ENCODE measurements at places on chromosomes 4 and X.

DNA sequence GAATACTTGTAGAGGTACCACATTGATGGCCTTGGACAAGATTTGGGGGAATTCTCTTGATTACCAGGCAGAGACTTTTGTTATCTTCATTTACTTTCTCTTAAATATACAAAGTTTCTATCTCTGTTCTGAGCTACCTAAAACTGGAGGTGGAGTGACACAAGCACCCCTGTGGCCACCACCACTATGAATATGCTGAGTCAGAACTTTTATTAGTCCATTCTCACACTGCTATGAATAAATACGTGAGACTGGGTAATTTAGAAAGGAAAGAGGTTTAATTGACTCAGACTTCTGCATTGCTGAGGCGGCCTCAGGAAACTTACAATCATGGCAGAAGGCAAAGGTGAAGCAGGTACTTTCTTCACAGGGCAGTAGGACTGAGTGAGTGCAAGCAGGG is 67.1 kb downstream of the RTL3 start:
- DNase-seq: no peak

DNA sequence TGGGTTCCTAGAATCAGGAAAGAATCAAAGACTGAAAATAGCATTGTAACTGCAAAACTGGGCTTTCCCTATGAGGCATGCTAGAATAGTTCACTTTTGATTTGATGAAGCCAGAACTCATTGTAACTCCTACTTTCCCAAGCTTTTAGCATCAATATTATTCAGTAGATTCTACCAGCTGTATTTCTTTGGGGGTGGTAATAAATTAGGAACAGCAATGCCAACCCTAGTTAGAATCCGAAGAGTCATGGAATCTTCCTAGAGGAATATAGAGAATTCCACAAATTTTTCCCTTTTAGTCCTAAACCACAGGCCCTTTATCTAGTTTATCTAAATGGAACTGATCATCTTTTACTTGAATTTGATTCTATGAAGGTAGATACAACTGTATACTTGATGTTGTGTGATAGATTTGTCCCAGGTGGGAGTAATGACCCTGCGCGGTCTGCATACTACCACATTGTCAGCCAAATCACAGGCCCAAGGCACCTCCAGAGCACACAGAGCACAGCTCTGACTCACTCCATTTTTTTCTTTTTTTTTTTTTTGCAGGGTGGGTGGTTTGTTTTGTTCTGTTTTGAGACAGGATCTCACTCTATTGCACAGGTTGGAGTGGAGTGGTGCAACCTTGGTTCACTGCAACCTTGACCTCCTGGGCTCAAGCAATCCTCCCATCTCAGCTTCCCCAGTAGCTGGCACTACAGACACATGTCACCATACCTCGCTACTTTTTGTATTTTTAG is 66.6 kb downstream of the EDNRA start:
- no peak for DNase-seq

GRCh38 chr4:25775166-25775565 is 87.6 kb downstream of the SEL1L3 start:
- DNase-seq: no peak

GRCh38 chr4:786074-786741 is 39.7 kb downstream of the CPLX1 start:
- no peak for DNase-seq

DNA sequence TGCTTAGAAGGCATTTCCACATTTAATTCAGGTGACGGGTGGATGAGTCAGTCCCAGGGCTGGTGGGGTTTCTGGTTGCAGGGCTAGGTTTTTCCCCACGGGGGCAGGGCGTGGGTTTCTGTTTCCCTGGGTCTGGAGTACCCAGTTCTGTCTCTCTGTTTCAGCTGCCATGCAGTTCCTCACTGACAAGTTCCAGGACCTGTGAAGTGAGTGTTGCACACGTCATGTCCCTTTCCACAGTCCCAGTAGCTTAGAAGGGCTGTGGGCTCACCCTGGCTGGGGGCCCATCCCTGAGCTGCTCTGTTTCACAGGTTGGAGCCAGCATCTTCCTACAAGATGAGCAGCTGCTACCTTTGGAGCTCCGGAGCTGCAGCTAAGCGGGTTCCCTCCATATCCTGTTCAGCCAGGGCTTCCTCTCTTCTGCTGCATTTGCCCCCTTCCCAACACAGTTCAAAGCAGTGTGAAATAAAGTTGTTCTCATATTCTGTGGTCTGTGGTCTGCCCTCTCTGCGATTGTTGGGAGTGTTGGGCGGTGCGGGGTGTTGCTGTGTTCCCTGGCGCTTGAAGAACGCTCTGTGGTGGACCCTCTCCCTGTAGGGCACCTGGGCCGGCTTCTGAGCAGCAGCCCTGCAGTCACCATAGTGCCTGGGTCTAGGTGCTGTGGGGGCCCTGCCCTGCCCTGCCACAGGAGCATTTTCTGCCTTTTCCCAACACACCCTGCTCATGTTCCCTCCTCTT is 3.9 kb downstream of the LOC101059915 start:
- no peak for DNase-seq

DNA sequence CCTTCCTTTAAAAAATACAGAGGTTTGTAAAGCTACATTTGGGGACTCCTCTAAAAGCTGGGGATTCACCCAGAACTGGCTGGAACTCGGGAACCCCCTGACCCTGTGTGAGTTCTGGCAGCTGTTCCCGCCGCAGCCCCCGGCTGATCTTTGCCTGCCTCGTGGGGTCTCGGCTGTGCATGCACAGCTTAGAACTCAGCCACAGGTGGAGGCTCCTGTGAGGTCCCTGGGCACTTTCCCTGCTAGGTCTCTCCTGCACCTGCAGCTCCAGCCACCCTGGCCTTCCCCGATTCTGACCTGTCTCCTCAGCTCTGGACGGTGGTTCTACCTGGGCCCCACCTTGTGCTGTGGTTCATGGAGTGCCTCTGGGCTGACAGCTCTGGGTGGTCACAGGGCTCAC is 48.6 kb upstream of the HGFAC start:
- DNase-seq: no peak

- no peak for DNase-seq
Measured at GRCh38 chr4:152072001-152072485, 311.2 kb upstream of the GATB start.

GRCh38 chr4:79237851-79238250 is 88.0 kb downstream of the NAA11 start:
- no peak for DNase-seq

- DNase-seq: no peak
Measured at GRCh38 chrX:39152106-39152649, 350.9 kb downstream of the MID1IP1 start.

GRCh38 chrX:23008431-23009099 is 8.8 kb downstream of the DDX53 start:
- no peak for DNase-seq

DNA sequence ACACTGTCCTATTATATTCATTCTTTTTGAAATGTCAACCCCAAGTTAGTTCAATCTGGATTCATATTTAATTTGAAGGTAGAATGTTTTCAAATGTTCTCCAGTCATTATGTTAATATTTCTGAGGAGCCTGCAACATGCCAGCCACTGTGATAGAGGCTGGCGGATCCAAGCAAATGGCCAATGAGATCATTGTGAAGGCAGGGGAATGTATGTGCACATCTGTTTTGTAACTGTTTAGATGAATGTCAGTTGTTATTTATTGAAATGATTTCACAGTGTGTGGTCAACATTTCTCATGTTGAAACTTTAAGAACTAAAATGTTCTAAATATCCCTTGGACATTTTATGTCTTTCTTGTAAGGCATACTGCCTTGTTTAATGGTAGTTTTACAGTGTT is 1.6 kb downstream of the CXCL1 start:
- DNase-seq: no peak

GRCh38 chrX:22043872-22044271 is 11.7 kb downstream of the PHEX start:
- DNase-seq: no peak

DNA sequence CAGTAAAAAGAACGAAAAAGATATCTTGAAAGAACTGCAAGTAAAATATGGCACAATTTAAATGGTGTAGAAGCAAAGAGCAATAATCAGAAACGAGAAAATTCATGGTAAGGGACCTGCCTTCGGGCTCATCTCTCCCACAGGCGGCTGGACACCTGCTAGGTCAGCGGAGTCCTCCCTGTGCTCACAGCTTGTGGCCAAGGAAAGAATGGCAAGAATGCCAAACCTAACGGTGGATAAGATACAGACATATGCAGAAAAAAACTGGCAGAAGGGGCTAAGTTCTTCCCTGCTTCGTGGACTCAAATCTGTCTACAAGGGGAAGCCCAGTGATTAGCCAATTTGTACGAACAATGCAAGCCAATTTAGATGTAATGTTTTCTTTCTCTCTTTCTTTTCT is 152.1 kb upstream of the VCX start:
- no peak for DNase-seq

DNA sequence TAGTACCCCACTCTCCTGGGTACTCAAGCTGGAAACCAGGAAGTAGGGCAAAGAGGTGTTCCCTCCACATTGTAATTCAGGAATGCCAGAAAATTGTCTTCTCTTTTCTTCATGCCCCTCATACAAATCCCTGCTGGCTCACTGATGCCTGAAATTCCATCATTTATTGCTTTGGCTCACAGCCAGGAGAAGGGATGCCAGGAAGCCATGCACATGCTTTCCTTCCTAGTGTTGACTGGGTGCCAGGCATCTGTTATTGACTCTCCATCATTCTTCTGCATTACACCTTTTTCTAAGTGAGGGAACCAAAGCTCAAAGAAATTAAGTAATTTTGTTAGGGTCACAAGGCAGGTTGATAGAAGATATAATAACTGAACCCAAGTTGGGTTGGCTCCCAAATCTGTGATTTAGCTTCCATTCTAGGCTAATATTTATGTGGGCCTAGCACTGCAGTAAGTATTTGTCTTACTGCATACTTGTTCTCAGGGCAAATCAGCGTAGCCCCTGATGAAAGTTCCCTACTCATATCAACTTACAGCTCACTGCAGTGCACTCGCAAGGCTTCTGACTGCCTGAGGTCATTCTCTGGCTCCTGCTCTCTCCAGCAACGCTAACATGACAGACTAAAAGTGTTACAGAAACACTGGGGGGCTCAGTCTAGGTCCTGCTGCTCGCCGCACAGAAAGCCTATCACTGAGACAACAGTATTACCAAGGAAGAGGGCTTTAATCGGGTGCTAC is 89.0 kb downstream of the TRAPPC11 start:
- DNase-seq: no peak

- no peak for DNase-seq
Measured at GRCh38 chr4:23441530-23442069, 448.2 kb downstream of the PPARGC1A start.

DNA sequence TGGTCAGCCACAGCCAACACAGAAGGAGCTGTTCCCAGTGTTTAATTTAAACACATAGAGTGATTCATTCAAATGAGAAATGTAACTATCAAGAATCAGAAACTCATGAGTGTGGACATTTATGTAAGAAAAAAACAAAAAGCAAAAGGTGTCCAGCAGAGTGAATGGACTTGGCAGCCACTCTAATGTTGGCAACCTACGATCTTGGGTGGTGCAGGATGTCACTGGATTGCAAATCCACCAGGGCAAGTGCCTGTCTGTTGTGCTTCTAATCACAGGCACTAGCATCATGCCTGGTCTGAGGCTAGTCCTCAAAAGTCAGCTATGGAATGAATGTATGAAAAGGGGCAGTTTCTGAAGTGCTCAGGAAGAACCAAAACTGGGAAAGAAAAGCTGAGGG is 277.7 kb upstream of the CLNK start:
- no peak for DNase-seq

DNA sequence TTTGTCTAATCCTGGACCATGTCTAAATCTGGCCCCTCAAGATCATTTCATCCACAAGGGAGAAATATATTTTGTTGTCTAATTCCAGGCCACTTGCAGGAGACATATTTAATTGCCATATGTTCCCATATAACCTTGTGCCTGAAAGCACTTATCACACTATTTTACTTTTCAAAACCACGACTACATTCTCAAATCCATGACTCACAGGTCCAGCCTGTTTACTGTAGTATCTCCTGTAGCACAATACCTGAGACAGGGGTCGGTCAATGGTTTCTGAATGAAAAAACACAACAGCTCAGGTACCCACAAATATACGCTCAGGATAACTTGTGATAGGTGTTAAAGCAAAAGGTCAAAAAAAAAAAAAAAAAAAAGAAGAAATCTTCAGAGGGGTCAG is 60.9 kb downstream of the SEC24D start:
- DNase-seq: no peak

- no peak for DNase-seq
Measured at GRCh38 chrX:1126738-1127137, 85.7 kb downstream of the CRLF2 start.

DNA sequence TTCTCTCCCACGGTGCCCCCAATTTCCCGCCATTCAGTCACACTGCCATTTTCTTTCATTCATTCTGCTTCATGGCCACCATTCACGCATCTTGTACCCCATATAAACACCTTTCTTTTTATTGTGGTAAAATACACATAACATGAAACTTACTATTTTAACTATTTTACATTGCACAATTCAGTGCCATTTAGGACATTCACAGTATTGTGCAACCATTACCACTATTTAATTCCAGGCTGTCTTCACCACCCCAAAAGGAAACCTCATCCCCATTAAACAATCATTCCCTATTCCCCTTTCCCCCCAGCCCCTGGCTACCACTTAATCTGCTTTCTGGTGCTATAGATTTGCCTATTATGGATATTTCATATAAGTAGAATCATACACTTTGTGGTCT is 15.9 kb downstream of the SPACA5 start:
- DNase-seq: no peak

DNA sequence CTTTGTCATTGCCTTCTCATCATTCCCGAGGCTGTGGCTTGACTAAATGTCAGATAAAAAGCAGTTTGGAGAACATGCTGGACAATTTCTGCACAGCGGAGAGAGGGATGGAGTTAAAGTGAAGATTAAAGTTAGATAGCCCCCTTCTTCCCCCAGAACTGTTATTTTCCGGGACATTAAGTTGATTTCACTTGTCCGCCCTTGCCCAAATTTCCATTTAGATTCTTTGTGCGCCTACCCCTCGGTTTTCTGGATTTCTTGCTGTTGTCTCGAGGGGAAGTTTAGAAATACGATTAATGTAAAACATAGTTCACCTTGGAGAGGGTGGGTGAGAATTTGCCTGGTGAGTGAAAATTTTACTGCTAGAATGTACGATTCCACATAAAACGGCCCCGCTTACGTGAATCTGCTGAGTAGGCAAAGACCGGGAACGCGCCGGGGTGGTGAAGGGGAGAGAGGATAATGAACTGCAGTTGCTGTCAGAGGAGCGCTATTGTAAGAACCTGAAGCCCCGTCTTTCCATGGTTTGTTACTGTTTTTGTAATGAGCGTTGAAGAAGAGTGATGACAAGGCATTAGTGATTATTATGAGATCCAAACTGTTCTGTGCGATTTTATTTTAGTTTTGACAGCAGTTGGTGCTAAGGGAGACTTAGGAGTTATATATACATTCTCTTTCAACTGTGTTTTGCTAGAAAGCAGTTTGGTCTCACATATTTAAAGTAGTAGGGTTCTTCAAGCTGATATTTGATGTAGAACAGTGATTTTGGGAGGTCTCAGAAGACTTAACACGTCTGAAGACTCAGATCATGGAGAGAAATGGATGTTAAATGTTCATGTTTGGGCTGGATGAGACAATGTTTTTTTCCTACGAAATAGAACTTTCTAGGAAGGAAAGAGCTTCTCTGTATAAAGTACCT is 73.0 kb downstream of the AFF1 start:
- DNase-seq: peak; percentile 31

Measured in NCI-H510A (cell line).